Activated naive CD8-positive, alpha-beta T cell treated with anti-CD3 and anti-CD28 coated beads for 36 hours (primary cell): ENCODE measurements at places on chromosomes 13 and 19. TPM values are rescaled to one million over a fixed set of nuclear protein-coding genes. Genes with fewer than 3 reads are reported as not detected.

The ADGRE2 gene
- 0.29 TPM for total RNA-seq

- H3K36me3 ChIP-seq = no peaks in the 10 kb centered on the region
- no peak for DNase-seq
- H3K27me3 ChIP-seq = no peaks in the 10 kb centered on the region
- H3K4me1 ChIP-seq = no peaks in the 10 kb centered on the region
- H3K27ac ChIP-seq = no peak overlapping the region
- no peak overlapping the region for H3K4me3 ChIP-seq
Measured at GRCh38 chr13:35499676-35500075, 23.2 kb upstream of the MAB21L1 start.

- H3K4me3 ChIP-seq = no peak overlapping the region
- no peaks in the 10 kb centered on the region for H3K36me3 ChIP-seq
- no peak for DNase-seq
- no peak overlapping the region for H3K27ac ChIP-seq
Measured at GRCh38 chr13:107295416-107296140, 727.6 kb upstream of the ARGLU1 start.

GRCh38 chr13:102698649-102698980 is 3.8 kb upstream of the METTL21C start:
- no peak overlapping the region for H3K4me3 ChIP-seq
- H3K27me3 ChIP-seq = peaks cover 14% of the 10 kb centered on the region
- no peak overlapping the region for H3K27ac ChIP-seq
- DNase-seq = no peak
- H3K4me1 ChIP-seq = no peaks in the 10 kb centered on the region
- no peaks in the 10 kb centered on the region for H3K36me3 ChIP-seq

DNA sequence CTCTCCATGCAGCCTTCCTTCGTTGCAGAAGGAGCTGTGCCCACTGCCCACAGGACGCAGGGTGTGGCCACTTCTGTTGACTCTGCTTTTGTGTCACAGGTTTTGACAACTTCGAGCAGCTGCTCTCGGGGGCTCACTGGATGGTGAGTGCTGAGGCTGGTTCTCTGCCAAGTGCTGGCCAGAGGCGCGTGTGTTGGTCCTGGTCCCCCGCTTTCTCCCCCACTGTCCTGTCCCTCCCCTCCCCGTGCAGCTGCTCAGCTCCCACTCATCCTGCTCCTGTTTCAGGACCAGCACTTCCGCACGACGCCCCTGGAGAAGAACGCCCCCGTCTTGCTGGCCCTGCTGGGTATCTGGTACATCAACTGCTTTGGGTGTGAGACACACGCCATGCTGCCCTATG is 10.6 kb upstream of the PDCD2L start:
- H3K4me3 ChIP-seq = no peak overlapping the region
- H3K36me3 ChIP-seq = peaks cover 7% of the 10 kb centered on the region
- DNase-seq = no peak

- no peak overlapping the region for H3K27ac ChIP-seq
- peaks cover 38% of the 10 kb centered on the region for H3K27me3 ChIP-seq
- H3K4me1 ChIP-seq = no peaks in the 10 kb centered on the region
- no peaks in the 10 kb centered on the region for H3K36me3 ChIP-seq
- H3K4me3 ChIP-seq = no peak overlapping the region
Measured at GRCh38 chr13:97914540-97914939, 38.9 kb upstream of the IPO5 start.

GRCh38 chr13:94559222-94559795 is 36.6 kb downstream of the TGDS start:
- DNase-seq = no peak
- H3K4me1 ChIP-seq = peaks cover 23% of the 10 kb centered on the region
- no peaks in the 10 kb centered on the region for H3K27me3 ChIP-seq

- DNase-seq = peak; percentile 80
- peaks cover 64% of the 10 kb centered on the region for H3K4me1 ChIP-seq
- H3K27me3 ChIP-seq = peaks cover 70% of the 10 kb centered on the region
- H3K4me3 ChIP-seq = peak within 1 kb of the TSS; percentile 77
Measured at GRCh38 chr19:10420444-10421239, at the start of gene PDE4A. Gene PDE4A (plus strand): TSS chr19:10420538. CDS start chr19:10420765, 227 bp downstream.

GRCh38 chr13:75359266-75359665 is 122.7 kb downstream of the TBC1D4 start:
- H3K27me3 ChIP-seq = no peaks in the 10 kb centered on the region
- H3K27ac ChIP-seq = no peak overlapping the region
- H3K36me3 ChIP-seq = no peaks in the 10 kb centered on the region
- no peak for DNase-seq
- no peak overlapping the region for H3K4me3 ChIP-seq
- H3K4me1 ChIP-seq = peaks cover 22% of the 10 kb centered on the region

DNA sequence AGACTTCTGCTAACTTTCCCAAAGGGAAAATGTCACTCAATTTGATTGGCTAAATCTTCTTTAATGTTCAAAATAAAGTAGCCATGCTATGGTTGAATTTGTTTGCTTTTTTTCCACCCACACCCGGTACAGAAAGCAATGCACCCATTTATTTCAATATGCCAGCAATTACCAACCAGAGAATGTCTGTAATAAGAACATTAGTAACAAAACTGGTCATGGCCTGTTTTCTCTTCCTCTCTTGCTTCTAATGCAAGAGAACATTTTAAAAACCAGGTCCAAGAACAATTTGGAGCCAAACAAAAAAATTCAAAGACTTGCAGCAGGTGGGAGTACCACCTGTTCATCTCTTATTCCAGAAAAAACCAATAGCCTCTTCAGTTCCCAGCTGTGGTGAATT is 1108.8 kb upstream of the PCDH20 start:
- H3K27ac ChIP-seq = no peak overlapping the region
- no peak overlapping the region for H3K4me3 ChIP-seq
- no peaks in the 10 kb centered on the region for H3K36me3 ChIP-seq
- no peaks in the 10 kb centered on the region for H3K27me3 ChIP-seq
- DNase-seq = no peak

The ATCAY gene
- total RNA-seq = not detected

DNA sequence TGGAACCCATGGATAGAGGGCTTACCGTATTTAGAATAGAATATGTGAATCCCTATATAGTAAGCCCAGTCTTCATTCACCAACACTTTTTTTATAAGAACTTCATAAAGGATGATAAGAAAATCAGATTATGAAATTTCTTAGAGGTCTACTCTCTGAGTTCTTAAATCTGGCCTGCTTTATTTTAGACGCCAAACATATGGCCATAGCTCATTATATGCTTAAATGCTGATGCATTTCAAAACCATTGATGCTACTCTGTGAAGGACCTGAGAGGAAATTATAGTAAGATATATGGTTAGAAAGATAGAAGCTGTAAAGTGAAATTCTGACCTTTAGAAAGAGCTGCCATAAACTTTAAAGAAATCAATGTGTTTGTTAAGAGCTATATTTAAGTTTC is 38.3 kb downstream of the GPC6 start:
- no peak for DNase-seq
- H3K36me3 ChIP-seq = no peaks in the 10 kb centered on the region
- H3K27me3 ChIP-seq = peaks cover 3% of the 10 kb centered on the region

DNA sequence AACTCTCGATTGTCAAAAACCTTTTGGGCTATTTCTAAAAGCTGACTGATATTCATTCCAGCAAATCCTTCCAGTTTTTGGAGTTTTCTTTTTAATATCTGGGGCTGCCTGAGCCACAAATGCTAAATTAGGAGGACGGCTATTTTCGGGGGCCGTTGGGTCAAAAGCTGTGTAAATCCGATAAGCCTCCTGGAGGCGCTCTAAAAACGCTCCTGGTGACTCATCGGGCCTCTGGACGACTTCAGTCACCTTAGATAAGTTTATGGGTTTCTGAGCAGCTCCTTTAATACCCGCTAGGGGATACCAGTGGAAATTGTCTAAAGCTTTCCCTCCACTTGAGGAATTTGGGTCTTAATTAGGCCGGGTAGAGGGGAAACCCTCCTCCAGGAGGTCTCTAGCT is 66.4 kb downstream of the ZNF730 start:
- no peak for DNase-seq
- no peaks in the 10 kb centered on the region for H3K4me1 ChIP-seq
- no peak overlapping the region for H3K27ac ChIP-seq

The FUT2 gene
- total RNA-seq = not detected

The CYP2A6 gene
- total RNA-seq = 0.27 TPM

- no peak overlapping the region for H3K4me3 ChIP-seq
- no peaks in the 10 kb centered on the region for H3K36me3 ChIP-seq
- H3K27me3 ChIP-seq = no peaks in the 10 kb centered on the region
Measured at GRCh38 chr13:88257706-88258105, 586.5 kb downstream of the SLITRK5 start.

- H3K4me1 ChIP-seq = peaks cover 10% of the 10 kb centered on the region
- H3K27me3 ChIP-seq = no peaks in the 10 kb centered on the region
- DNase-seq = no peak
- no peaks in the 10 kb centered on the region for H3K36me3 ChIP-seq
Measured at GRCh38 chr13:94864474-94864873, 152.1 kb upstream of the SOX21 start.

- H3K4me3 ChIP-seq = peak overlapping the region; percentile 95
- peaks cover 18% of the 10 kb centered on the region for H3K36me3 ChIP-seq
- DNase-seq = no peak
Measured at GRCh38 chr19:39407410-39407659, 688 bp downstream of the ZFP36 start.

DNA sequence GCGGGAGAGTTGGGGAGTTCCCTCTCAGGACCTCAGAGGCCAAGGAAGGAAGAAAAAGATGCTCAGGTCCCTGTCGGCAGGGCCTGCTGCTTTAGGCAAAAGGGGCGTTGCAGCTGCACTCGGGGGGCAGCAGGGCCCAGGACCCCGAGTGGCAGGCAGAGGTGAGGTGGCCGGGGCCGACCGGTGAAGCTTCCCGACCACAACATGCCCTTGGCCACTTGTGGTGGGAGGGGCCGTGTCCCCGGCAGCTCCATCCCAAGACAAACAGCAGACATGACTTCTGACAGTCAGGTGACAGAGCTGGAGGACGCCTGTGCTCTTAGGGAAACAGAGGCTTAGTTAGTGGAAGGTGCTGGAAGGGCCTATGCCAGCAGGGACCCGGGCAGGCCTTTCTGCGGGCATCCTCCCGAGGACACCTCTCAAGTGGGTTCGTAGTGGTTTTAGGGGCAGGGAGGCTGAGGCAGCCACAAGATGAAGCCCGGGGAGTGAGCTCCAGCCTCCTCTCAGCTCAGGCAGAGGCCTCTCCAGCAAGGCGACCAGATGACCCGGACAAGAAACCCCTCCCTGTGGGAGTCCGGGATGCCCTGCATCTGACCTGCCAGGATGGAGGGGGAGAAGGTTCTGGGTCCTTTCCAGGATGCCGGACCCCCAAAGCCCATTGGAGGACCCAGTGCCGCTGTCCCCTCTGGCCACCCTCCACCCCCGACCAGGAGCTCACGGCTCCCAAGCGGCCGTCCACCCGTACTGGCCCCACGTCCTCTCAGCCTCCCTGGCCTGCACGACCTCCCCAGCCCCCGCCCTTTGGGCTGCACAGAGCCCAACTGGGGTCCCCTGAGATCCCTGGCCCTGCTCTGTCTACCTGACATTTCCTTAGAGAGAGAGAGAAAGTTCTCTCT is 24.2 kb downstream of the BTBD2 start:
- no peak overlapping the region for H3K27ac ChIP-seq
- no peak overlapping the region for H3K4me3 ChIP-seq
- peaks cover 6% of the 10 kb centered on the region for H3K36me3 ChIP-seq
- no peaks in the 10 kb centered on the region for H3K27me3 ChIP-seq
- DNase-seq = no peak

- H3K27ac ChIP-seq = no peak overlapping the region
- no peaks in the 10 kb centered on the region for H3K4me1 ChIP-seq
- no peak overlapping the region for H3K4me3 ChIP-seq
- H3K27me3 ChIP-seq = no peaks in the 10 kb centered on the region
Measured at GRCh38 chr13:101998129-101998528, 403.7 kb downstream of the FGF14 start.

DNA sequence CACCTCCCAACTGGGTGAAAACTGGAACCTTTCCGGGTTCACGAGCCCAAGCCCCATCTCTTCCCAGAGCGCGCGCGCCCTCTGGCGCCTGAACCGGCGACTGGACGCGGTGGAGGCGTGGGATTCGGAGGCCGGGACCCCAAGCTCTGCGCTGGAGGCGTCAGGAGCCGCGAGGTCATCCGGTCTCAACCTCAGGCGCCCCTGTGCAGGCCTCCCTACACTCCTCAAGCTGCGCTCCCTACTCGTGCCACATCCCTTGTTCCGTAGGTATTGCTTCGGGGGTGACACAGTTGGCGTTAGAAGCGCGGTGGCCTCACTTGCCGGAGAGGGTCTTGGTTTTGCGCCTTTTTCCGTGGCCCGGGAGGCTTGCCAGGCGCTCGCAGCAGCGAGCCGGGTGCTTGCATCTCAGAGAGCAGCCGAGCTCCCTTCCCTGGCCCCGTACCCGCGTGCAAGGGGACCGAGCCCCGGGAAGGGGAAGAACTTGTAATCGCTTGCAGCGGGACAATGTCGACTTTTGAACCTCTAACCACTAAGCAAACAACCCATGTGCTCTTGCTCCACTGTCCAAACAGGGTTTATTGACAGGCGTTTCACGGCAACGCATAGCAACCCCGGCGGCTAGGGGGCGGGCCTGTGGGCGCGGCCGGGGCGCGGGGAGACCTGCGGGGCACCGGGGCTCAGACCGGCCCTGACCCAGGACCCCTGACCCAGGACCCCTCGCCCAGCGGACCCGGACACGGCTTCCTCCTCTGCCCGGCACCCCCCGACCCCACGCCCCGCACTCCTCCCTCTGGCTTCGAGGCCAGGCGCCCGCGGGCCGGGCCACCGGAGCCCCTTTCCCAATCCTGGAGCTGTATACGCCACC is 8.5 kb downstream of the CDX2 start:
- H3K27me3 ChIP-seq = peaks cover 90% of the 10 kb centered on the region
- DNase-seq = peak; percentile 55
- H3K36me3 ChIP-seq = no peaks in the 10 kb centered on the region
- no peak overlapping the region for H3K27ac ChIP-seq
- peak overlapping the region; percentile 42 for H3K4me3 ChIP-seq
- H3K4me1 ChIP-seq = peaks cover 8% of the 10 kb centered on the region

The GRIN3B gene
- total RNA-seq = not detected

DNA sequence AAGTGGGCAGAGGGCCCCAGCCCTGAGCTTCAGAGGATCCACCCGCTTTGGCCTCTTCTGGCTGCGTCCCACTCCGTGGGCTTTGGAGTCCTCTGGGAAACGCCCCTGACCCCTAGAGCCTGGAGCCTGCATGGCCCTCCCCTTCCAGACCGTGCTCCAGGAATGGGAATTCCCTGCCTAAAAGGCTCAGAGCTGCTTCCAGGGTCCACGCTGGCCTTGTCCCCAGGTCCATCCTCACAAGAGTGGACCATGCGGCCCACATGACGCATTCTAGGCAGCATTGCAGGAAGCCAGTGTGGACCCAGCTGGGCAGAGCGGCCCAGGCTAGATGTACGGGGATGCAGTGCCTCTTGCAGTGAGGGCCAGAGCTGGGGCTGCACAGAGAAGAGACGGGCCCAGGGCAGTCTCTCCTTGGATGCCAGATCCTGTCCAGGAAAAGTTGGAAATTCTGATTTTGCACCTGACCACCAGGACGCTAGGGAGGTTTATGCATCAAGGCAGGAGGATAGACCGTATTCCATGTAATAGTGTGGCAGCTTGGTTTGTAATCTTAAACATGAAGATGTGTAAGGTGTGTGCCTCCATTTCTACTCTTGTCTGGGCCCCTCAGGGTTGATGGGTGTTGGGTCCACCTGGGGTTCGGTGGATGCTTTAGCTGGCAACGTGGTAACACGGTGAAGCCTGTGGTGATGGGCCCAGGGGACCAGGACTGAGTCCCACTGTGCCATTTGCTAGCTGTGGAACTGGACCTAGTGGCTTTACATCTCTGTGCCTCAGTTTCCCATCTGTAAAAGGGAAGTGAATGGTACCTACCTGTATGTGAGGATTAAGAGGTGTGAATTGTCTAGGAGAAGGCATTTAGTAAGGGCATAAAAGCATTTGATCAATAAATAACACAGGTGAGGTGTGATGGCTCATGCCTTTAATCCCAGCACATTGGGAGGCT is 14.8 kb upstream of the FXYD3 start:
- no peak overlapping the region for H3K4me3 ChIP-seq
- no peaks in the 10 kb centered on the region for H3K27me3 ChIP-seq
- H3K36me3 ChIP-seq = no peaks in the 10 kb centered on the region
- no peak for DNase-seq
- H3K27ac ChIP-seq = no peak overlapping the region
- H3K4me1 ChIP-seq = no peaks in the 10 kb centered on the region

The DLEU7 gene
- not detected for total RNA-seq
